ENCODE measurements at places on chromosomes 3 and 15.

GRCh38 chr3:192445770-192446644, 281.3 kb downstream of the FGF12 start:
- DNase-seq, result no peak

- no peak for DNase-seq
Observed at GRCh38 chr3:132519914-132520313, 77.2 kb upstream of the ACKR4 start.

GRCh38 chr15:58264053-58264971, 126.1 kb downstream of the AQP9 start:
- DNase-seq, result no peak

DNA sequence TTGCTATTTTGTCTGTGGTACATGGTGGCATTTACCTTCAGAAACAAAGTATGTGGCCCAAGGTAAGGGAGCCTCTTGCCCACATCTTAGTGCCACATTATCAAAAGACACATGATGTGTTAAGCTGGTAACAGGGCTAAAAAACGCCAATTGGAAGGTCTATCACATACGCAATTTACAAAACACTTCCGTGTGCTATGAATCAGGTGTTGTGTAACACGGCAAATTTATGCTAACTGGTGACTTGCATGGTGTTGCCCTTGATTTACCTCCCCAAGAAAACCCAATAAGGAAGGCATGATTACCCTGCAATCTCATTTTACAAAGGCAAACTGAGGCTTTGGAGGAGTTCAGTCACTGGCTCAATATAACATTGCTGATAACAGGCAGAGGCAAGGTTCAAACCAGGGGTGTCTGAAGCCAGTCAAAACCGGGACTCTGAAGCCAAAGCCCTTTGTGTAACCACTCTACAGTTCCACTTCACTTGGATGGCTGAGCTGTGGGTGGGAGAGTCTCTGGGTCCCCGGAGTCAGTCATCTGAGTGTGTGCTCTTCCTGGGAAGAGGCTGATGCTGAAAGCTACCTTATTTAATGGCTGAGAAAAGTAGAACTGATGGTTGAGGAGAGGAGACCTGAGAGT, 103.9 kb upstream of the BCL6 start:
- no peak for DNase-seq

GRCh38 chr15:58026051-58026450, 39.5 kb downstream of the ALDH1A2 start:
- DNase-seq, result no peak

Measured in inflammatory macrophage (primary cell).